ENCODE measurements at places on chromosomes 2 and 18. TPM values are rescaled to one million over a fixed set of nuclear protein-coding genes. Genes with fewer than 3 reads are reported as not detected.

GRCh38 chr2:55157474-55157884 is 74.6 kb downstream of the CLHC1 start:
- no peaks in the 10 kb centered on the region for H3K36me3 ChIP-seq
- H3K27ac ChIP-seq, result no peak overlapping the region
- H3K4me3 ChIP-seq, result no peak overlapping the region
- no peak for DNase-seq

DNA sequence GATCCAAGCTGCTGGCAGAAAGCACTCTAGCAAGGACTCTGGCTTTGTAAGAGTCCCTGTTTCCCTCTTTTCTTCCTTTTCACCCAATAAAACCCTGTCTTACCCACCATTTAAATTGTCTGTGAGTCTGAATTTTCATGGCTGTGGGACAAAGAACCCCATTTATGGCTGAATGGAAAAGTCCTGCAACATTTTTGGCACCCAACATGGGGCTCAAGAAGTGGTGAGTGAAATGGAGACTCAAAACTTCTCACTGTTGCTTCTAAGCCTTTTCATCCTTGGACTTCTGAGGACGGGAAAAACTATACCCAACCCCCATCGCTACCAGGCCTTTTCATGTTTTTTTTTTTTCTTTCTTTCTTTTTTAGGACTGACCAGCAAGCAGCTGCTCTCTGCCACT is 329.5 kb upstream of the CWC22 start:
- no peak for DNase-seq
- no peak overlapping the region for H3K4me3 ChIP-seq
- H3K36me3 ChIP-seq, result no peaks in the 10 kb centered on the region
- no peak overlapping the region for H3K27ac ChIP-seq
- H3K4me1 ChIP-seq, result no peaks in the 10 kb centered on the region
- H3K27me3 ChIP-seq, result no peaks in the 10 kb centered on the region

DNA sequence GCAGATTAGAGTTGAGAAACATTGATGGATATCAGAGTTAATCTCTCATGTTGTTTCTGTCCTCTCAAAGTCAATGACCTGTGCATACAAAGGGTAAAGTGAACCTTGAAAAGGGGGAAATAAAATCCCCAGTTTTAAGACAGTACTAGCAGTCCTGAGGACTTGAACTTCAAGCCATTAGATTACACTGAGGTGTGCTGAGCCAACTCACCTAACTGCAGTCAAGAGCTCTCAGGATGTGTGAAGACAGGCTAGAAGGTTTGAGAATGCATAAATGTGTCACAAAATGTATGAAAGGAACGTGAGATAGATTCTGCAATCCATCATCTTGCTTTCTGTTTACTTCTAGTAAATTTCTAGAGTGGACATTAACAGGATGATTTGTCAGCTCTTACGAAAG is 35.5 kb downstream of the DOCK10 start:
- H3K36me3 ChIP-seq, result no peaks in the 10 kb centered on the region
- H3K27ac ChIP-seq, result no peak overlapping the region
- no peak overlapping the region for H3K4me3 ChIP-seq
- DNase-seq, result no peak
- H3K27me3 ChIP-seq, result no peaks in the 10 kb centered on the region
- no peaks in the 10 kb centered on the region for H3K4me1 ChIP-seq

The SLC4A1AP gene
- 55.3 TPM for total RNA-seq

The GREB1 gene
- total RNA-seq, result 136 TPM
